Glomerular endothelial cell (primary cell): ENCODE measurements at places on chromosomes 4 and X. TPM values are rescaled to one million over a fixed set of nuclear protein-coding genes. Genes with fewer than 3 reads are reported as not detected.

DNA sequence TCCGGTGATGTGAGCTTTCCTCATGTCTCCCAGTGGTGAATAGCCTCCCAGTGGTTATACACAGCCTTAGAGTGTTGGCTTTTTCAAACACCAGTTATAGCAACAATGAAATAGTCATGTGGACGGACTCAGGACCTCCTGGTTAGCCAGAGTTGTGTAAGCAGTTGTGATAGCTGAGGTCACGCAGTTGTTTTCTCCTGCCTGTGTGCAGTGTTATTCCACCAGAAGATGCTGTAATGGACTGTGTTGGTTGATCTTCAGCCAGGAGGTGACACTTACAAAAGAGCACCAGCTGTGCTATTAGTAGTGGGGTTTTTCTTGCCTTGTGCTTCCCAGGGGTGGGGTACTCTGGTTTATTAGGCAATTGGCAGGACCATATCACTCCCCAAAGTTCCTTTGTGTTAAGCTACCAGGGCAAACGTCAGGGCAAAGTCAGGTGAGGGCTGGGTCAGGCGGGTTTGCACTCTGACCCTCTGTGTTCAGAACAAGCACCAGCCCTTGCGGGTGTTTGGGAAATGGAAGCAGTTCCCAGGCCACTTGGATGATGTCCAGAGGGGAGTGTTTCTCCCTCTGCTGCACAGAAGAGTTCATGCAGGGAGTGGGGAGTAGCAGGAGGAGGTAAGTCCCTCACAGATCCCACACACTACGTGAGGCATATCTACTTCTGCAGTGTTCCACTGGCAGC, 252.6 kb downstream of the TMEM47 start:
- DNase-seq = no peak

- no peak for DNase-seq
Observed at GRCh38 chr4:152073351-152074087, 312.7 kb upstream of the GATB start.

HELQ gene
- total RNA-seq = 7.0 and 7.4 TPM in 2 replicates

- DNase-seq = no peak
Observed at GRCh38 chr4:100379583-100380105, 138.2 kb downstream of the EMCN start.

- no peak for DNase-seq
Observed at GRCh38 chrX:39733745-39734144, 364.0 kb downstream of the BCOR start.

SMIM10L2A gene
- total RNA-seq = 1.3 and 1.5 TPM in 2 replicates
